Left renal cortex interstitium (tissue), 4 donors: ENCODE measurements at places on chromosomes 12 and 14.

GRCh38 chr12:101759396-101760047 is 20.3 kb upstream of the SYCP3 start:
- no peak for DNase-seq

DNA sequence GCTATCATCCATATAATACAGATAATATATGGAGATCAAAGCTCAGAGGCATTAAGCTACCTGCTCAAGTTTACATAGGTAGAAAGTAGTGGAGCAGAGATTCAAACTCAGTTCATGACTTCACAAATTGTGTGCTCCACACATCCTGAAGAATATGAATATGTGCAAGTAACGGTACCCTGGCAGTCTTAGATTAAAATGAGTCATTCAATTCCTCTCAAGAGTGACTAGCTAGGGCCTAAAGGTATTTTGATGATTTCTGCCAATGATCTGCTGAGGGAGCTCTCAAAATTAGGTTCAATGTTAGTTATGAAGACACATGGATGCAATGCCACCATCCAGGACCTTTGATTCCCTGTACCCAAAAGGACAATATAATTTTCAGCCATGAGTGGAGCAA is 58.9 kb downstream of the GRIP1 start:
- no peak for DNase-seq

DNA sequence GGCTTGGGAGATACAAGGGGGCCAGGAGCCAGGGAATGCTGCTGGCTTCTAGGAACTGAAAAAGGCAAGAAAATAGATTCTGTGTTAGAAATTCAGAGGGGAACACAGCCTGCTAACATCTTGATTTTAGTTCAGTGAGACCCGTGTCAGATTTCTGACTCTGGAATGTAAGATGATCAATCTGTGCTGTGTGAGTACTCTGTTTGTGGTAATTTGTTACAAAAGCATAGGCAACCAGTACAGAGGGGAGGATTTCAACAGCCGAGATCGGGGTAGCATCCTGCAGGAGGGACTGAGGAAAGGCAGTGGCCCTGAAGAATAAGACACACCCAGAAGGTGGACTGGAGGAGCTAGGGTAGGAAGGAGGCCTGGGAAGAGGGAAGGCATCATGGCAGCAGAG is 410.0 kb upstream of the CCDC196 start:
- no peak for DNase-seq

DNA sequence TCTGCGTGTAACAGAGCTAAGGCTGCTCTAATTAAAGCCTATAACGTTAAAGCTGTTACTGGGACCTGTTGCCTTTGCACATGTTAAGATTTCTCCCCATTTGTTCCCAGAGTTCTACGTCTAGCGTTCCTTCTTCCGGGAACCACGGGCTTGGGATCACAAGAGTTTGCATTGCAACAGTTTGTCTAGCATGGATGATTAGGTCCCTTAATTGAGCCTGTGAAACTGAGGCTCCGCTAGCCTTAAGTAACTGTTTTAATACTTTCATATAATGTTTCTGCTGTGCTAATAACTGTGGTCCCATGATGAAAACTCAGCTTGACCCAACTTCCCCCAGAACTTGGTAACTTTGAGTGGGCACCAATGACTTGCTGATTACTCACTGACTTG is 16.7 kb upstream of the LYZ start:
- DNase-seq = no peak

DNA sequence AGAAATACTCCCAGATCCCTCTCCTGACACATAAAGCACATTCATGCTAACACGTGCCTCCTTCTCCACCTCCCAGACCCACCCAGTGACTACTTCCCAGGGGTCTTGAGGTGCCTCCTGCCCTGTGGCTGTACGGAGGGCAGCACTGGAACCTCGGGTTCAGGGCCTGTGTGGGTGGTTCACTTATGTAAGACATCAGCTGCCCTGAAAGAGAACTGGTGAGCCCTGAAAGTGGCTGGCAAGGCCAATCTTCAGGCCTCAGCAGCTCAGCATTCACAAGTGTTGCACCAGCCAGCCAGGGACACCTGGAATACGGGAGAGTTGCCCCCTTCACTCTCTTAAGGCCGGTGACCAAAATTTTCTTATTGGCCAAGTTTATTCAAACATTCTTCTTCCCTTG is 38.9 kb upstream of the NTF3 start:
- DNase-seq = no peak

GRCh38 chr12:68056300-68056699 is 67.1 kb downstream of the IFNG-AS1 start:
- no peak for DNase-seq

DNA sequence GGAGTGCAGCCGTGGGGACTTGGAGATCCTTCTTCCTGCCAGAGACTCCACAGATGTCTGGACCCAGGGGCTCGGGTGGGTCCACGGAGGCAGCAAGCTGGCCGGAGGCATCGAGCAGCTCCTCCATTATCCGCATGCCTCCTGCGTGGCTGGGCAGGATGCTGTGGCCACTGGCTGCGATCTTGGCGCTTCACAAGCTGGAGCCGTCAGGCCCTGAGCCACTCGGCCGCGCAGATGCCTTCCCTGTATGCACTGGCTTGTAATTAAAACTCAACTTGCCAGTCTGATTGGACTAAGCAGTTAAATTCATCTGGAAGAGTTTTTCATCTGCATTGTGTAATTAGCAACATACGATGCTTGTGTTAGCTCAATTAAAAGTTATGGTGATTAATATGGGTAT is 151.5 kb downstream of the AACS start:
- no peak for DNase-seq

- DNase-seq = no peak
Measured at GRCh38 chr12:65090461-65090860, 30.6 kb downstream of the WIF1 start.

DNA sequence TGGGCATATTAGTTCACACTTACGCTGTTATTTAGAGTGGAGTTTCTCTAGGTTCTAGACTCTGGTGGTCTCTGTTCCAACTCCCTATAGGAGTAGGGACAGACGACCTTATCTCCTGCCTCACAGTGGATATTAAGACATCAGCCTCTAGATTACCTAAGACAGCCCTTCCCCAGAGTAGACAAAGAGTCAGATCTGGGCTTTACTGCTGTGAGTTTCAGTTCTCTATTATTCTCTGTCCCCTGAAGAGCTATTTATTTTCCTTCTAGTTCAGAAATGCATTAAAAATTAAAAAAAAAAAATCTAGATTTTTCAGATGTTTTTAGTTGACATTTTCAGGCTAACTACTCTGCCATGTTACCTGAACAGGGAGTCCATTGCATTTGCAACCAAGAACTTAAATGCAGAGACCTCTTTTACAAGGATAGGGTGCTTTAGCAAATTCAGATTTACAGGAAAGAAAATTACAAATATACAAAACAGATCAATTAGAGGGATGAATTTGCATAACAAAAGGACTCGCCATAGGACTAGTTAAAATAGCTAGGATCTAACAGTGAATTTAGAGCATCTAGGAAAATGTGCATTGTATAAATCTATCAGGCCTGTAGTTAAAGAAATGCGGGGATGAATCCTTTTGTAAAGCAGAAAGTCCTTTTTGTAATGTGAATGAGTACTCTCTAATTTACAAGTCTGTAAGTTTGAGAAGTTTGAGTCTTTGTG is 381.4 kb downstream of the APAF1 start:
- no peak for DNase-seq

DNA sequence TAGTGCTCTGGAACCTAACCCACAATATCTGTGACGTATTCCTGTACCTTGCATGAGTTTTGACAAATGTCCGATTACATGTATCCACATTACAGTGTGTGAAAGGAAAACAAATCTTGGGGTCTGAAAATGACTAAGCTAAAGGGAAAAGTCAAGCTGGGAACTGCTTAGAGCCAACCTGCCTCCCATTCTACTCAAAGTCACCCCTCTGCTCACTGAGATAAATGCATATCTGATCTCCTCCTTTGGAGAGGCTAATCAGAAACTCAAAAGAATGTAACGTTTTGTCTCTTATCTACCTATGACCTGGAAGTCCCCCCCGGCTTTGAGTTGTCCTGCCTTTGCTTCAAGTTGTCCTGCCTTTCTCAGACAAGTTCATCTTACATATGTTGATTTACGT is 34.0 kb upstream of the KIF21A start:
- no peak for DNase-seq

DNA sequence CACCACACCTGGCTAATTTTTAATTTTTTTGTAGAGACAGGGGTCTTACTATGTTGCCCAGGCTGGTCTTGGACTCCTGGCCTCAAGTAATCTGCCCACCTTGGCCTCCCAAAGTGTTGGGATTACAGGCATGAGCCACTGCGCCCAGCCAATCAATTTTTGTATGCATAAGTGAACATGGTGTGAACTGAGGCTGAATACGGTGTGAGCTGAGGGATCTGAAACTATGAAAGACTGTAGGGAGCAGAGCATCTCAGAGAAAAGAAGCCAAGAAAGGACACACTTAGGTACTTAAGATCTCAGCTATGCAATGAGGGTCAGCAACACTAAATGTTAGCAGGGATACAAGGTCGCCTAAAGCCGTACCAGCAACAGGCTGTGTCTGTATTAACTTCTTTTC is 54.1 kb downstream of the KSR2 start:
- DNase-seq = no peak

- DNase-seq = no peak
Measured at GRCh38 chr12:132236129-132236929, 92.1 kb downstream of the NOC4L start.

- no peak for DNase-seq
Measured at GRCh38 chr14:73757381-73757780, 43.2 kb upstream of the PNMA1 start.

DNA sequence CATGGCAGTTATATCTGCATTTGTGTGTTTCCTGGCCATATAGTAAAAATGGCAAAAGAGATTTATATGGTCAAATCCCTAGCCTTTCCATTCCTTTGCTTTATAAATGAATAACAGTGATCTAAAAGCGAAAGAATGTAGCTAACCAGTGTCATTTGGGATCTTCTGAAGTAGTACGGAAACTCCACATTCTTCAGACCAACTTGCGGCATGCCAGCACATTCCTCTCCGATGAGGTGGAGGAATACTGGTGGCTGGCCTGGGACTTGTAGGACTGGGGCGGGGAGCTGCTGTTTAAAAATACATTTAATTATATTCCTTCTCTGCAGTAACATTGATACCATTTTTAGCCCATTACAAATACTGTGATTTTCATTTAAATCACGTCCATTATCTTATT is 85.3 kb downstream of the SAMD4A start:
- DNase-seq = peak; percentile 51
